ENCODE measurements at places on chromosomes 6 and 20.

DNA sequence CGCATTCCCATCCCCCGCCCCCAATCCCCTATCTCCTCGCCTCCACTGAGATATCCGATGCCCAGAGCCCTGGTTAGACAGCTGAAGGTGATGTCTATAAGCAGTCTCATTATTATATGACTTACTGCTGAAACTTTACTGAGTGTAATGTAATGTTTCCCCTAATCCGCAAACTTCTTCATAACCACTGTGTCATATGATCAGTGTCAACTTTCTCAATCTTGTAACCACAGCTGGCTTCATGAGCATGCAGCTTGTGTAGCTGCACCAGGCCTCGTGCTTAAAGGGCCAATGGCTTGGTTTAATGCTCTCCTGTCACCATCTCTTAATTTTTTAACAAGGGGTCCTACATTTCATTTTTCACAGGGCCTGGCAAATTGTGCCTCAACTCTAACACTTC is 8.1 kb downstream of the ASIP start:
- no peak for DNase-seq

GRCh38 chr6:4647414-4648365 is 128.5 kb upstream of the CDYL start:
- peak; percentile 61 for DNase-seq

DNA sequence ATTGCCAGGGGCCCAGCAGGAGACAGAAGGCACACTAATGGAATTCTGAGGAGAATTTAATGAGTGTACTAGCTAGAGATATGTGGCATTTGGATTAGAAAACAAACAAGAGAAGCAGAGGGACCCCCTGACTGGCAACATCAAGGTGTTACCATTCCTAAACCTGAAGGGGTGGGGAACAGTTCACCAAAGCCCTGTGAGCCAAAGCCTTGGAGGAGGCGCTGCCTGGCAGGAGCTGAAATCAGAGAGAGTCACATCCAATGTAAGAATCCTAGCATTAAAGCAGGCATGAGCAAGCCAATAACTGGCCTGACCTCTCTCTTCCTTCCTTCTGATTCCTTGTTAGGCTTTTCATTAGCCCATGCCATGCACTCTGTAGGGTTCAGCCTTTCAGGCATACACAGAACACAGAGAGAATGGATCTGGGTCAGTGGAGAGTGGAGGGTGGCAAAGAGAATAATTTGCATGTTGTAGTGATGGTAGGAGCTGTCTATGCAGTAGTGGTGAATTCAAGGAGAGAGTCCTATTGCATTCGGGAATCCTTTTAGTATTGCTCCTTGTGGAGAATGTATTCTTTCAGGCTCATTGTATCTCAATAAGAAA is 367.2 kb upstream of the MAN1A1 start:
- no peak for DNase-seq

- DNase-seq = no peak
These were observed 550.6 kb downstream of the PTPRT start for GRCh38 chr20:42639140-42639539.

GRCh38 chr6:75481936-75482593 is 11.5 kb downstream of the FILIP1 start:
- no peak for DNase-seq

GRCh38 chr6:225907-226306 is 66.4 kb upstream of the DUSP22 start:
- no peak for DNase-seq

- no peak for DNase-seq
These were observed 219.3 kb downstream of the ARHGAP18 start for GRCh38 chr6:129490521-129491255.

DNA sequence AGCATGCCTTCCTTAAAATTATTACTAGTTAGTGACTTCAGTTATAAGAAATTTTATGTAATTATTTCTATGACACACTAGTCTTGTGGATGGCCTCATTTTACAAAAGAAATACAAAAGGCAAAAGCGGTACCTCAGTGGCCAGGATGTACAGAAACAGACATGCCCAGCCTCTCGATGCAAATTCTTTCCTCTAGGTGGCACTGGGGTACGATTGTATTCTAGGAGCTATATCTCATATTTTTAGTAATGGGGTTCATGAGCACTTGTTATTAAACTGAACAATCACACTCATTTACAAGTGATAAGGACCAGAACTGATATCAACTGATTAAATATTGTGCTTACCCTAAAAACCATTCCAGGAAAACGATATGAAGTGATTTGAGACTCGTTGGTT is 59.8 kb downstream of the SOD2 start:
- no peak for DNase-seq

DNA sequence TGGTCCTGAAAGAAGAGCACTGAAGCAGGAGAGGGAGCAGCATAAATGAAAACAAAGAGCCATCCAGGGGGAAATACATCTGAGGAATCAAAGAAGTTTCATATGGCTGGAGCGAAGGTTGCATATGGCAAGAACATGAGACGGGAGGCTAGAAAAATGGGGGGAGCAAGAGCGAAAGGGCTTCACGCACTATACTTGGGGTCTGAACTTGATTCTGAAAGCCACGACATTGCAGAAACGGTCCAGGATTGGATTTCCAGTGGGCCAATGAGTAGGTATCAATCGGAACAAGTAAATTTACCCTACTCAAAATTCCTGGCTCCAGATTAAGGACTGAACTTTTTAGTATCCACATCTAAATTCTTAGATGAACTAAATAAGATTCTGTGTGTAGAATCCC is 47.9 kb downstream of the B4GALT5 start:
- no peak for DNase-seq

DNA sequence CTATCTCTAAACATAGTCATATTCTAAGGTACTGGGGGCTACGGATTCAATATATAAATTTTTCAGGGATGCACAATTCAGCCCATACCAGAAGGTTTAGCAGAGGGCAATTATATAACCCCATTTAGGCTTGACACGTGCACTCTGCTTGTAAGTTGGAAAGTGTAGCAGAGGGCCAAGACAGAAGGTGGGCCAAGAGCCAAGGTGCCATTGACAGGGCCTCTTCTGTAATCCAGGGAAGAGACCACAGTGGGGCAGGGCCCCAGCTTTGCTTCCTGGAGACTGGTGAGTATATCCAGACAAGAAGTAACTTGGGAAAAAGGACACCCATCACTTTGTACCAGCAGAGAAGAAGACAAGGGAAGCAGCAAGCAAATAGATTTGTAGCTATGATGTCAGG is 672.4 kb upstream of the MARCKS start:
- DNase-seq = no peak

DNA sequence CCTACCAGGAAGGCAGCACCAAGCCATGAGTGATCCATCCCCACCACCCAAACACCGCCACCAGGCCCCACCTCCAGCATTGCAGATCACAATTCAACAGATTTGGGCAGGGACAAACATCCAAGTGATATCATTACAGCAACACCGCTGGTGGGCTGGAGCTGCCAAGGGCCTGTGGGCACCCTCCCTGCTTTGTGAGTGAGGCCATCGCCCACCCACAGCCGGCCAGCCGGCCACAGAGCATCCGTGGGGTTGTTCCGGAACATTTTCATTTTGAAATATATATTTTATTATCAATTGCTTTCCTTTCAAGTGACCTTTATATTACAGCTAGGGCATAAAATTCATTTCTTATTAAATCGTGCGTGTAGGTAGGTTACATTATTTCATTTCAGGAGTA is 286.0 kb upstream of the CDH4 start:
- no peak for DNase-seq

GRCh38 chr20:17565169-17565845 is 4.6 kb upstream of the DSTN start:
- no peak for DNase-seq

DNA sequence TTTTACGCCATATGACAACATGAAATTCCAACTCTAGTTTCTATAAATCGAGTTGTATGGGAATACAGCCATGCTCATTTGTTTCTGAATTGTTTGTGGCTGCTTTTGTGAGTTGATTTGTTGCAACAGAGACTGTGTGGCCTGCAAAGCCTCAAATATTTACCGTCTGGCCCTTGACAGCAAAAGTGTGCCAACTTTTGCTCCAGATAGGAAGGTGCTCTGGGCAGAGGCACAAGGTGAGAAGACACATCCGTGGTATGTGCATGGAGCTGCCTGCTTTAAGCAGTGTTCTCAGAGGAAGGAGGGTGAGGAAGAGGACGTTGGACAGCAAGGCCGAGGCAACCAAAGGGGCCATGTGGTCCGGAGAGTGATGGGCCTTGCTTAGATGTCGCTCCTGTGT is 57.4 kb downstream of the IYD start:
- no peak for DNase-seq
